Fibroblast of the aortic adventitia (primary cell): ENCODE measurements at places on chromosomes 2 and 18. TPM values are rescaled to one million over a fixed set of nuclear protein-coding genes. Genes with fewer than 3 reads are reported as not detected.

- no peak for DNase-seq
These were observed 58.5 kb downstream of the INPP5D start for GRCh38 chr2:233118648-233119000.

DNA sequence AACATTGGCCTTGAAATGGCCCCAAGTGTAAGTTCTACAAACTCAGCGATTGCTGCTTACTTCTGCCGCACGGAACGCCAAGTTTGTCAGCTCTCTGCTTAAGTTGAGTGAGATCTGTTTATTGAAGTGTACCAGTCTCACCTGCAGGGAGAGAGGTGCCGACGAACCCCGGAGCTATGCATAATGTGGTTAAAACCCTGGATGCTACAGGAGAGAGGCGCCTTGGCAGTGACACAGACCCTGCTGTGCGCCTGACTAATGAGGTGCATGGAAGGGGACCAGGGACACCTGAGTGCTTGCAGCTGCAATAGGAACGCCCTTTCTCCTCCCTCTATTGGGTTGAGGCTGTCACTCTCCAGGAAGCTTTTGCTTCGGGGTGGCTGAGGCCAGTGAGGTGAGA lies 979 bp downstream of the SLC9A2 start:
- no peak for DNase-seq

DNA sequence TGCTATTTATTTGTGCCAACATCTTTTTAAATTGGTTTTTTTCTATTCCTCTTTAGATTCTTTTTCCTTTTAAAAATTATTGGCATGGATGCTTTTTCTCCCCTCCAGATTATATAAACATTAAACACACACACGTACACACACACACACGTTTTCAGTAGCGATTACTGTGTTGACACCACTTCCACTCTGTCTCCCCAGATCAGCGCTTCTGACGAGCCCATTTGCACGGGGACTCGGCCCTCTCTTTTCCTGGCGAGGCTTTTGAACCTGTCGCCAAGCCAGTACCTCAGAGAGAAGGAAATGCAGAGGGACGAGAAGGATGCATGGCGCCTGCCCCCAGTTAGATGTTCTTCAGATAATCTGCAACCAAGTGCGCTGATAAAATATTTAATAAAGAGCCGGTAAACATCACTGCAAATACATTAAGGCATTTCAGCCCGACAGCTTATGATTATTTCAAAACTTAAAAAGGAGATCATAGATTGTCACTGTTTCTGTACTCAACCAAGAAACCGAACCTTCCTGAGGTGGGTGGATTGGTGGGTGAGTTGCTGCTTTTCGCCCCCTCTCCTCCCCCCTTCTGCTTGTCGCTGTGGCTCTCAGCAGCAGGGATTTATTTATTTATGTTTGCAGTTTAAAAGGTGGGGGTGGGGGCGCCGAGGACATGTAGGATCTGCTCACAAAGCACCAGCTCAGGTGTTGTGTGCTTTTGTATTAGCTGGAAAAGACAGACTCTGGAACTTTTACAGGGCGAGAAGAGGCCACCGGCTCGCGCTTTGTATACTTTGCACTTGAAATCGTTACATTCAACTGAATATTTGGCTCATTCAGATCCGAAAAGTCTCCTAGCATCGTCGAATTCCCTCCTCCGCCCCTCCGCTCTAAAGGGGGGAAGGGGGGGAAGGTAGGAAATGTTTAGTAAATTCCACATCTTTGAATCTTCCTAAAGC lies 787 bp upstream of the TBR1 start:
- DNase-seq, result no peak

DNA sequence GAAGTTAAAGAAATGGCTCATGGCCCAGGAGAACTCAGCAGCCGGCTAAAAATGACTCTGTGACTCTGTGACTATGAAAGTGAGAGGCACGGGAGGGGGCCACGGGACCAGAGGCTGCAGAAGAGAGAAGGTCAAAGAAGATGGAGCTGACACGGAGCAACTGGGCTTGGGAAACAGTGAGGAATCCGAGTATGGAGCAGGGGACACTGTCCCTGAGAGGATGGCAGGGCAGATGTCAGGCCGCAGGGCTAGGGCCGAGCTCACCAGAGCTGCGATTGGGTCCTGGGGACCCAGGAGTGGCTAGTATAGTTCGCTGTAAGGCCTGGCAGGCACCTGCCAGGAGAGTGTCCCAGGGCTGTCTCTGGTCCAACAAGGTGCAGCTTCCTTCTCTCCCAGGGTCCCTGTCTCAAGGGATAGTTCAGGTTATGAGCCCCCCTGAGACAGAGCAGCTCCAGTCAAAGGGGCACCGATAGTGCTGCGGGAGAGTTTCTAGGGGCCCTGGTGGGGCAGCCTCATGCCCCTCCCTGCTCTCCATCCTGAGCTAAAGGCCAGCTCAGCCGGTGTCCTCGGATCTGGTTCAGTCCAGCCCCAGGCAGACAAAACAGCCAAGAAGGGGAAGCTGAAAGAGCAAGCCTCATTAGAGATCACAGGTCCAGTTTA lies 42.7 kb downstream of the CIB4 start:
- no peak for DNase-seq

GRCh38 chr2:41736586-41736985 lies 311.2 kb upstream of the PKDCC start:
- no peak for DNase-seq

GRCh38 chr2:12071318-12071717 lies 324.9 kb downstream of the LPIN1 start:
- no peak for DNase-seq

The LYPD6B gene
- 0.18 TPM in 1 of 2 replicates, not detected in the other for total RNA-seq

The IL1B gene
- 2.4 TPM in 1 of 2 replicates, not detected in the other for total RNA-seq

The DLGAP1 gene
- 0.90 and 1.4 TPM in 2 replicates for total RNA-seq

The SPHKAP gene
- 0.09 TPM in 1 of 2 replicates, not detected in the other for total RNA-seq

The UGT1A8 gene
- total RNA-seq, result 0.09 TPM in 1 of 2 replicates, not detected in the other
